Endodermal cell (in vitro differentiated cells): ENCODE measurements at places on chromosomes 6 and 20.
A peak's percentile ranks its signal among the peaks of the same experiment; 100 is the strongest.

GRCh38 chr20:35674921-35675320 is 10.2 kb upstream of the CPNE1 start:
- peaks cover 4% of the 10 kb centered on the region for H3K36me3 ChIP-seq
- no peak overlapping the region for H3K27ac ChIP-seq
- no peaks in the 10 kb centered on the region for H3K27me3 ChIP-seq
- no peak overlapping the region for H3K4me3 ChIP-seq
- H3K4me1 ChIP-seq: no peaks in the 10 kb centered on the region

GRCh38 chr20:40913224-40914185 is 115.1 kb upstream of the TOP1 start:
- H3K4me3 ChIP-seq: no peak overlapping the region
- peak overlapping the region; percentile 72 for H3K27ac ChIP-seq
- no peaks in the 10 kb centered on the region for H3K36me3 ChIP-seq
- H3K4me1 ChIP-seq: no peaks in the 10 kb centered on the region

DNA sequence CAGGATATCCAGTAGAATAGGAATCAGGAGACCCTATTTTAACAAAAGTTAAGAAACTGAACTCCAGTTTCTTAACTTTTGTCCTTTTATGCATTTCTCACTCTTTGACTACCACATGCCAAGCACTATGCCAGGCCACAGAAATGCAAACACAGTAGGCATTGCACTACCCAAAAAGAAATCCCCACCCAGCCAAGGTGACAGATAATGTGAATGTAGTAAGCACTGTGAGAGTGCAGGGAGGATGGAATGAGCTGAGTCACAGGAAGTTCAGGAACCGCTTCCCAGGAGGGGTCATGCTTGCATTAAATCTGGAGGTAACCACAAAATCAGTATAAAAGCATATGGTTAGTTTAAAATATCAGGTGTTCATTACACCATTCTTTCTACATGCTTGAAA is 20.1 kb upstream of the FAM83C start:
- no peak overlapping the region for H3K4me3 ChIP-seq
- no peak for DNase-seq
- H3K4me1 ChIP-seq: peaks cover 4% of the 10 kb centered on the region
- no peaks in the 10 kb centered on the region for H3K27me3 ChIP-seq
- H3K36me3 ChIP-seq: peaks cover 9% of the 10 kb centered on the region

GRCh38 chr6:21731411-21732031 is 138.0 kb downstream of the SOX4 start:
- H3K27me3 ChIP-seq: no peaks in the 10 kb centered on the region
- H3K4me3 ChIP-seq: no peak overlapping the region
- no peak overlapping the region for H3K27ac ChIP-seq
- peaks cover 18% of the 10 kb centered on the region for H3K4me1 ChIP-seq
- no peak for DNase-seq
- H3K36me3 ChIP-seq: peaks cover 42% of the 10 kb centered on the region

DNA sequence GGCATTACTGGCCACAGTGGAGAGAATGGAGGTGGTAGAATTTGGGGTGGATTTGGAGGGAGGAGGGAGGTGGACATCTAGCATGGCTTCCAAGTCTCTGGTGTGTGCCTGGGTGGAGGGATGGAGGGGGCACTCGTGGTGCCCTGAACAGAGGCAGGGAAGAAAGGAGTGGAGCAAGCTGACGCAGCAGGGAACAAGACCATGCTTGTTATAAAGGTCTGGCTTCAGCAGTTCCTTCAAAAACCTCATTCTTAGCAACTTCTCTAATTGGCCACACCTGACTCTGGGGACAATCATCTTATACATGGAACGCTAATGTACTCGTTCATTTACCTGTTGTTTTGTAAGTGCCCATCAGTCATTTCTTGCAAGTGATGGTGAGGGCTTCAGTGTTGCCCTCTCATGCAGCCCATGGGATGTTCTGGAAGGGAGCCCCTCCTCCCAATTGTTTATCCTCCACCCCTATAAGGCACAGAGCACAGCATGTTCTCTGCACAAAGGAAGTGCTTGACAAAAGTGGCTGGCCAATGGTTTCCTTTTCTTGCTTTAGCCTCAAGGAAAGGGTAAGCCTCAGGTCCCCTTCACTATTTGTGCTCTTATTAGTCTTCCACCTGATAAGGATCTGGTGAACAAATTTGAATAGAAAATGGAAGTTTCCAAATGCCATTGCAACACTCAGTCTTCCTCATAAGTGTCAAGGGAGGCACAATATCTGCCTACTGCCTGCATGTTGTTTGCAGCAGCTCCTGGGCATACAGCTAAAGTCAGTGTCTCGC is 39.3 kb downstream of the GFOD1 start:
- H3K4me1 ChIP-seq: no peaks in the 10 kb centered on the region
- peak; percentile 24 for DNase-seq
- H3K27me3 ChIP-seq: no peaks in the 10 kb centered on the region

DNA sequence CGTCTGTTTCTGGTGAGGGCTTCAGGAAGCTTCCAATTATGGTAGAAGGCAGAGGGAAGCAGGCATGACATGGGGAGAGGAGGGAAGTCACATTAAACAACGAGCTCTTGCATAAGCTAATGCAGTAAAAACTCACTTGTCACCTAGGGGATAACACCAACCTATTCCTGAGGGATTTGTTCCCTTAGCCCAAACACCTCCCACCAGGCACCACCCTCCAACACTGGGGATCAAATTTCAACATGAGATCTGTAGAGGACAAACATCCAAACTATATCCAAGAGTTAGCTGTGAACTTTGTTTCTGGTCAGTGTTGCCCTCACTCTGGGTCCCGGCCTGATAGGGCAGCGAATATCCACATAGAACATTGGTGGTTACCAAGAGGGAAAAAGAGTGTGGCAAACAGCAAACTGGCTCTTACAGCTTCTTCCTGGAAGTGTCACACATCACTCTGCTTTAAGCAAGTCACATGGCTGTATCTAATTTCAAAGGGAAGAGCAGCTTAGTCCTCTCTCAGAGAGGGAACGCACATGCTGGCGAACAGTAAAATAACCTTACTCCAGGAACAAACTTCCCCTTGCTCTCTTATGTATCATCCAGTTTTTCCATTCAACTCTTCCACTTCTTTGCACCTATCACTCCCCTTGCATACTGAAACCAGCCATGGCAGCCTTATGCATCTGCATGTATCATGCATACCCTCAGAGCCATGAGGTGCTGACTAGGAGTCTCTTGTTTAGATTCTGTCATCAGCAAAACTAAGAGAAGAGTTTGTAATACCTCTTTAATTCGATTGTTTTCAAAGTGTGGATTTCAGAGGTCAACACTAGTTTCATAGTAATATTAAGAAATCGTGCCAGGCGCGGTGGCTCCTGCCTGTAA is 4.8 kb upstream of the MOCS1 start:
- peaks cover 17% of the 10 kb centered on the region for H3K27me3 ChIP-seq
- no peaks in the 10 kb centered on the region for H3K36me3 ChIP-seq
- H3K4me3 ChIP-seq: no peak overlapping the region
- peak; percentile 56 for DNase-seq
- no peak overlapping the region for H3K27ac ChIP-seq
- peaks cover 2% of the 10 kb centered on the region for H3K4me1 ChIP-seq

- DNase-seq: peak; percentile 53
- no peaks in the 10 kb centered on the region for H3K27me3 ChIP-seq
- peaks cover 96% of the 10 kb centered on the region for H3K36me3 ChIP-seq
- H3K4me1 ChIP-seq: no peaks in the 10 kb centered on the region
- no peak overlapping the region for H3K4me3 ChIP-seq
Measured at GRCh38 chr6:20483887-20484497, 50.3 kb upstream of the CDKAL1 start.

- H3K36me3 ChIP-seq: no peaks in the 10 kb centered on the region
- H3K27ac ChIP-seq: no peak overlapping the region
- no peaks in the 10 kb centered on the region for H3K27me3 ChIP-seq
- peak overlapping the region; percentile 15 for H3K4me3 ChIP-seq
- H3K4me1 ChIP-seq: peaks cover 36% of the 10 kb centered on the region
Measured at GRCh38 chr6:126804332-126805064, 314.0 kb upstream of the RSPO3 start.

DNA sequence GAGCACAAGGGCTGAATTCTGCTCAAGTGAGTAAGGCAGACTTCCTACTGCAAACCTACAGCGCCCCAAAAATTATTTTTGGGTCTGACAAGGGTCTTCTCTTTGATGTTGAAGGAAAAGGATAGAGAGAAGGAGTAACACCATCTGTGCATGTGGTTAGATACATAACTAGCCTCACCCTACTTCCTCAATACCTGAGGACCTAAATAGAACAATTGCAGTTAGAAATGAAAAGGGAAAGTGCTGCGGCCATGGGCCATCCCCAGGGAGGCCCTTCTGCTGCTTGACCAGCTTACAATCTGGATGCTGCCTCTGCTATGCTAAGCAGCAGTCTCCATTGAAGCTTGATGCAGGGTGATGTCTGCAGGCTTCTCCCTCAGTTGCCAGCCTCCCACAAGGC is 63.2 kb upstream of the ARMH2 start:
- no peaks in the 10 kb centered on the region for H3K27me3 ChIP-seq
- no peak for DNase-seq
- no peak overlapping the region for H3K4me3 ChIP-seq
- H3K27ac ChIP-seq: no peak overlapping the region
- no peaks in the 10 kb centered on the region for H3K36me3 ChIP-seq

DNA sequence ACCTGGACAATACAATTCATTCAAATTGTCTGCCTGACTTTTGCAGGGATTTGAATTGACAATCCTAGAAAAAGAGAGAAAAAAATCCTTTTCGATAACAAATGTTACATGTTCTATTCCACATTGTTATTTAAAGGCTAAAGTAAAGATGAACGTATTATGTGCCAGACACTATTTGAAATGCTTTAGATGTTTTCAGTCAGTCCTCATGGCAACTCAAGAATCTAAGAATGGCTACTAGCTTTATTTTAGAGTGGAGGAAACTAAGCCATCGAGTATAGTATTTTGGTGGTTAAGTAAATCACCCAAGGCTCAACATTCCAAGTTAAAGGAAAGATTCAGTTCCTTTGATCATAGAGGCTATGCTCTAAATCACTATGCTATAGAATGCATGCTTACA is 558.6 kb upstream of the MAN1A1 start:
- no peak overlapping the region for H3K27ac ChIP-seq
- H3K4me1 ChIP-seq: no peaks in the 10 kb centered on the region
- DNase-seq: no peak

DNA sequence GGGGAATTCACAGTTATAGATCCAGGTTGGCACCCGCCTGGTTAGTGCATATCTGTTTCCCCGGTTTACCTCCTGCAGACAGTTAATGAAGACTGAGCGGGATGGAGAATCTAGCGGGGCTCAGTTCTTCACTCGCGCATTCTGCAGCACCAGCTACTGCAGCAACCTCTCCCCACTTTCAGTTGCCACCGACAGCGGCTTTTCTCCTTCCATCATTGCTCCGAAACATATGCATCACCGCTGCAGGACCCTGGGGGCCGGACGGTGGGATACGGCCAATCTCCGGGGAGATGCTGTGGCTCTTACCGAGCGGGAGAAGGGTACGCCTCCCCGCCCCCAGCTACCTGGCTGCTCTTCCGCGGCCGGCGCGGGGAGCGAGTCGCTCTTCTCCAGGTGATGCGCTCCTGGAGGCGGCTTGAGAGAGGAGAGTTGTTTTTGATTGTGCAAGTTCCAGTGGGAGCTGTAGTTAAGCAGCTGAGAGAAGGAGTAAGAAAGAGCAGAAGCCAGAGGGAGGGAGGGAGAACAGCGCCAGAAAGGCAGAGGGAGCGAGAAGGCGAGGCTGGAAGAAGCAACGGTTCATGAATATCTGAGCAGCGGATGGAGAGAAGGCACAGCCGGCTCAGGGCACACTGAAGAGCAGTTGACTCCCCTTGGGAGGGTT is at the start of gene SGK1:
TSS of gene SGK1 (minus strand) at position 642 of the 661 bp plus-strand sequence. CDS start 652 bp downstream, outside the sequence.
- peak; percentile 84 for DNase-seq
- H3K36me3 ChIP-seq: no peaks in the 10 kb centered on the region
- peak within 1 kb of the TSS; percentile 77 for H3K4me3 ChIP-seq

- H3K4me3 ChIP-seq: peak overlapping the region; percentile 45
- no peaks in the 10 kb centered on the region for H3K27me3 ChIP-seq
- DNase-seq: peak; percentile 91
- no peaks in the 10 kb centered on the region for H3K36me3 ChIP-seq
Measured at GRCh38 chr6:4487538-4487937, 288.7 kb upstream of the CDYL start.

DNA sequence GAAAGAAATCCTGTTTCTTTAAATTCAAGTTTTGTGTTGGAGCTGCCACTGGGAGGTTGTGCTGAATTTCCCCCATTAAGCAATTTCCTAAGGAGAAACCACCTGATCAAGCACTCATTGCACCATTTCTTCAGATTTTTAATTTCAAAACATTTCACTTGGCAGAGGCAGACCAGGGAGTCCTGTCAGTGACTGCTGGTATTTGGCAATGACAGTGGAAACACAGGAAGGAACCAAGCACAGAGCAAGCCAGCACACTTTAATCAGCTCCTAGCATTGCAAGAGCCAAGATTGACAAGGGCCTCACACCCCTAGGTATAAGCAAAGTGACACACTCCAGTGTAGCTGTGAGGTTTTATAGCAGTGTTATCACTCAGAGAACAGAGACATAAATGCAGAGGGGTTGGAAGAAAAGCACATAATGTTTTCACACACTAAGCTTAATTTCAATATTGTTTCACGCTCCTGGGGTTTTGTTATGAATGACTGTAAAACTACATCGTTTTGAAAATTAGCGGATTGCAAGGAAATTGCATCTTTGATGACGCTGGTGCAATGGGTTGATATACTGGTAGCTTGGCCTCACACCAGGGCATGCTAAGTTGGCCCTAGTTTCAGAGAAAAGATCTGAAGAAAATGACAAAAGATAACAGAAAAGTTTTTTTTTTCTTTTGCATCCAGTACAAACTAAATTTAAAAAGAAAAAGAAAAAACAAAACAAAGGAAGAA is 768.4 kb downstream of the TFAP2A start:
- no peak overlapping the region for H3K27ac ChIP-seq
- no peaks in the 10 kb centered on the region for H3K27me3 ChIP-seq
- no peak overlapping the region for H3K4me3 ChIP-seq
- no peaks in the 10 kb centered on the region for H3K4me1 ChIP-seq
- no peaks in the 10 kb centered on the region for H3K36me3 ChIP-seq
- no peak for DNase-seq

GRCh38 chr6:163916315-163917081 is 502.0 kb downstream of the QKI start:
- no peaks in the 10 kb centered on the region for H3K27me3 ChIP-seq
- H3K36me3 ChIP-seq: no peaks in the 10 kb centered on the region
- H3K4me1 ChIP-seq: no peaks in the 10 kb centered on the region
- H3K27ac ChIP-seq: no peak overlapping the region
- DNase-seq: no peak
